ENCODE measurements at places on chromosomes 7 and 10. TPM values are rescaled to one million over a fixed set of nuclear protein-coding genes. Genes with fewer than 3 reads are reported as not detected.

CCDC3 gene
- total RNA-seq = 0.03 TPM

CXCL12 gene
- total RNA-seq = 0.02 TPM

ETV1 gene
- total RNA-seq = 9.8 TPM

PNLIPRP1 gene
- total RNA-seq = not detected

NKX1-2 gene
- total RNA-seq = 0.22 TPM

SAP25 gene
- total RNA-seq = 0.19 TPM

ZNF853 gene
- 5.4 TPM for total RNA-seq

ARMC3 gene
- 0.31 TPM for total RNA-seq

BCCIP gene
- total RNA-seq = 67.1 TPM

BAZ1B gene
- 123 TPM for total RNA-seq

NRP1 gene
- 134 TPM for total RNA-seq

TFEC gene
- total RNA-seq = 0.07 TPM

SAMD9L gene
- total RNA-seq = 37.7 TPM

Data from A172 (cell line).